NCI-H2107 (cell line): ENCODE measurements at places on chromosomes 7 and 10.

- DNase-seq, result no peak
These were observed 42.4 kb upstream of the PHYHIPL start for GRCh38 chr10:59133841-59134593.

GRCh38 chr10:77894058-77894457 lies 32.5 kb downstream of the DLG5 start:
- no peak for DNase-seq

- no peak for DNase-seq
These were observed 35.8 kb downstream of the CREB3L2 start for GRCh38 chr7:137965942-137966640.

DNA sequence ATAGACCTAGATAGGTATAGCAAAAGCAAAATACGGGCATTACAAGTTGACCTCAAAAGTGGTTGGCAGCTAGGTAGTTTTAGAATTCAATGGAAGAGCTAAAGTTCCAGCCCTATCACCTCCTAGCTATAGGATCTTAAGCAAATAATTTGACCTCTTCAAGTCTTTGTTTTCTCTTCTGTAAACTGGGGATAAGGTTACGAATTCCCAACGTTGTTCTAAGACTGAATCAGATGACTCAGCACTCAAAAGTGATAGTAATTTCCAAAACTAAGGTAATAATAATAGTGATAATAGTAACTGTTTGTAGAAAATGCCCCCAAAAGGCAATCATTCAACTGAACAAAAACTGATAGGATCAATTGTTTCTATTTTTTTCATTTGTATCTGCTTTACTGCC lies 445.2 kb downstream of the KCNMA1 start:
- DNase-seq, result no peak

- no peak for DNase-seq
These were observed 329.5 kb downstream of the RPS24 start for GRCh38 chr10:78363190-78363589.

- DNase-seq, result no peak
These were observed 144.7 kb upstream of the ZNF716 start for GRCh38 chr7:57305192-57305748.

DNA sequence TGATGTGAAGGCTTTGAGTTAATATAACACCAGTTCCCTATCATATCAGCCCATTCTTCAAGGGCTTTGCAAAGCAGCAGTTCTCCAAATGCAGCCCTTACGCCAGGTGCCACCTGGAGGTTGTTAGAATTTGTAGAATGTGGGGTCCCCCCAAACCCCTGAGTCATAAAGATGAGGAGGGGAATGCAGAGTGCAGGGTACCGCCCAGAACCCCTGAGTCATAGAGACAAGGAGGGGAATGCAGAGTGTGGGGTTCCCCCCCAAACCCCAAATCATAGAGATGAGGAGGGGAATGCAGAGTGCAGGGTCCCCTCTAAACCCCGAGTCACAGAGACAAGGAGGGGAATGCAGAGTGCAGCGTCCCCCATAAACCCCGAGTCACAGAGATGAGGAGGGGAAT lies 605.8 kb downstream of the PTPRN2 start:
- no peak for DNase-seq

- no peak for DNase-seq
These were observed 34.6 kb upstream of the CROT start for GRCh38 chr7:87310790-87311419.

- DNase-seq, result peak; percentile 25
These were observed 2.4 kb upstream of the CNOT4 start for GRCh38 chr7:135512135-135512887.

DNA sequence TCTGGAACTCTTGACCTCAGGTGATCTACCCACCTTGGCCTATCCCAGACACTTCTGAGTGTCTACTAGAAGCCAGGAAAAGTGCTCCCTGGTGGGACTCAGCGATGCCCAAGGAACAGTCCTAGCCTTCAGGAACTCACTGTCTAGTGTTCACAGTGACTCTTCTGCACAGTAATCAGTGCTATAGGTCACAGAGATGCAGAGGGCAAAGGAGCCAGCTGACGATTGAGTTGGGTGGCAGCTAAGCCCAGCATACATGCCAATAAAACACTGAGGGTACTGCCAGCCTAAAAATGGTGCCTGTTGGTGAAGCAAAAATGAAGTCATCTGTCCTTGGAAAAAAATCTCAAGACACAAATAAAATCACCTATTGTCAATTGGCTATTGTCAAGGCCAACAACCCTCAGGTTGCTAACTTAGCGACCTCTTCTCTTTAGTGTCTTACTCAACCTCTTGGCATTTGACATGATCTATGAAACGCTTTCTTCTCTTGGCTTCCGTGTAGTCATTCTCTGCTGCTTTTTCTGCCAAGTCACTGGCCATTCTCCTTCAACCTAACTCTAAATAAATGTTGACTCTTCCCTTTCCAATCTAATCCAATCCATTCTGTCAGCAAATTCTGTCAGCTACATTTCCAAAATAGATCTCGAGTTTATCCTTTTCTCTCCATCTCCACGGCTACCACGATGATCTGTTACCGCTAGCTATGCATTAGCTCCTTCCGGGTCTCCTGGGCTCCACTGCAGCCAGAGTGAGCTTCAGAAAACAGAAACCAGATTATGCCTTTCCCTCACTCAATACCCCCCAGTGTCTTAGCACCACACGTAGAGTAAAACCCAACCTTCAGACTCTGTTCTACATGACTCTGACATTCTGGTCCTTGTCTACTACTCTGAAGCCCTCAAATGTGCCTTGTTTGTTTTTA lies 99.2 kb downstream of the ATXN7L1 start:
- DNase-seq, result no peak

DNA sequence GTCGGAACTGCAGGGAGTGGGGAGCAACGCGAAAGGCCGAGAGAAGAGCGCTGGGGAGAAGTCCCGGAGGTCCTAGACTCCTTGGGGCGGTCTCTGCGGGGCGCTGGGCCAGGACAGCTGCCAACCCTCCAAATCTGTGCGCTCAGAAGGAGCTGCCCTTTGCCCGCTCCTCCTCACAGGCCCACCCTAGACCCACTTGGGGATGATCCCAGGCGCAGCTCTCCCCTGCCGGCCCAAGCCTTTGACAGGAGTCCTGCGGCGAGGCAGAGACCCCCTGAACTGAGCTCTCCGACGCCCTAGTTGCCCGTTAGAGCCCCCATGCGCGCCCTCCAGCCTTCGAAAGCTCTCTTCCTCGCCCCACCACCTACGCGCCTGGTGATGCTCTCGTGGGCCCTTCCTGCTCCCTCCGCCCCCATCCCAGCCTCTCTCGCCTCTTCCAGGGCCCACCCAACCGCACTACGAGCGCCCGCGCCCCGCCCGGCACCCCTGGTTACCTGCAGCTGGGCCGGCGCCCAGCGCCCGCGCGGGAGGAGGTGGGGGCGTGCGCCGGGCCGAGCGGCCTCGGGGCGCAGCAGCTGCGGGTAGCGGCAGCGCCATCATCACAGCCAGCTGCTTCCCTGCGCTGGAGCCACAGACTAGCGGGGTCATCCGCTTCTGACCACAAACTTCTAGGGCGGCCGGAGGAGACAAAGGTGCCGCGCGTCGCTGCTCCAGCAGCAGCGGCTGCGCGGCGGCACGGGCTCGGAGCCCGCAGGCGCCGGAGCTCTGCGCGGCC lies 353.4 kb downstream of the DNAJB6 start:
- DNase-seq, result no peak

- DNase-seq, result no peak
These were observed 186.2 kb upstream of the MKLN1 start for GRCh38 chr7:131141443-131141967.

DNA sequence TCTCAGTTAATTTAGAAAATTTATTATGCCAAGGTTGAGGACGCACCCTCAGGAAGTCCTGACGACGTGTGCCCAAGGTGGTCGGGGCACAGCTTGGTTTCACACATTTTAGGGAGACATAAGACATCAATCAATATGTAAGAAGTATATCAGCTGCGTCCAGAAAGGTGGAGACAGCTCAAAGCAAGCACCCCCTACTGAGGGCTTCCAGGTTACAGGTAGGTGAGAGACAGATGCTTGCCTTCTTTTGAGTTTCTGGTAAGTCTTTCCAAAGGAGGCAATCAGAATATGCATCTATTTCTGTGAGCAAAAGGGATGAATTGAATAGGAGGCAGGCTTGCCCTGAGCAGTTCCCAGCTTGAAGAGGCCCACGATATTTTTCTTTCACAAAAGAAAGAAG lies 614.3 kb downstream of the XPNPEP1 start:
- DNase-seq, result no peak

DNA sequence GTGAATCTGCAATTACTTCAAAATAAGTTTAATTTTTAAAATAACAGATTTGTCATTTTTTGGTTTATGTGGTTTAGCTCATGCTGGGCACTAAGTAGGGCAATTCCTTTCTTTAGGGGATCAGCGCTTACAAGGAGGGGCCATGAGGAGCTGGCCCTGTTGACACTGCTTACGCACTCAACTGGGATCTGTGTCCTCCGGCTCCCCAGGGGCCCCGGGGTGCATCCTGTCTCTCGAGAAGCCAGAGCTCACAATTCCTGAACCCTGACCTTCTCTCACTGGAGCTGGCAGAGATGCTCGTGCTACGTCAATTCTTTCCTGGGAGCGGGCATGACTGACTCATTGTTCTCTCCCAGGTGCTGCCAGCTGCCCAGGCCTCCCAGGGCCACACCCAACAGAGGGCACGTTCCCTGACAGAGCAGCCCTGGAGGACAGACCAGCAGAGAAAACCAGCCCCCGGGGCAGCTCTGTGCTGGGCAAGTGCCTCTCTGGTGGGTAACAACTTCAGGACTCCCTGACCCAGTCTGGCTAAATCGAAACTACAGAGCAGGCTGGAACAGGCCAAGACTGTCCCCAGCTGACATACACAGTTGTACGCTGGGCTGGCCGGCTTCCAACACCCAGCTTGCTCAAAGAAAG lies 36.8 kb downstream of the CTBP2 start:
- no peak for DNase-seq

DNA sequence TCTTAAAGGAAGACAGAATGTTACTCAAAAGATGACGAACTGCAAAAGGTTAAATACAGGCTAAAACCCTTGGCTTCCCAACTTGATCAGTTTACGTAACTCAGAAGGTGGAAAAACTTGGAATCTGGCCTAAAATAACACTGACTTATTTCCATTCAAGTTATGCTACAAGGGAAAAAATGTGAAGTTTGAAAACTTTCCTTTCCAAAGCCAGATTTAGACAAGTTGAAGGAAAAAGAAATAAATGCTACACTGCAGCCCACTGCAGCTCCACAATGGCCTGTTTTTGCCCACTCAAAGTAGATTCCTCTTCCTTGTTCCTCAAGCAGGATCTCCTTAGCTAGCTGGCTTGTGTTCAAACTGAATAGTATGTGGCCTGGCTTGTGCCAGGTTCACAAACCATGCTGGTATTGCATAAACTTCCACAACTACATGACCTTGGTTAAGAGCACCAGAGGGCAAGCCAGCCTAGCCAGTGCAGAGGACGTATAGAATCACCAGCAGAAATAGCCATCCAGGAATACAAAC lies 166.2 kb downstream of the CPEB3 start:
- no peak for DNase-seq

- DNase-seq, result no peak
These were observed 13.7 kb downstream of the ZMIZ2 start for GRCh38 chr7:44762300-44762699.

- DNase-seq, result no peak
These were observed 130.5 kb upstream of the UNC5B start for GRCh38 chr10:71081912-71082311.

- DNase-seq, result no peak
These were observed 3.2 kb downstream of the SNCG start for GRCh38 chr10:86961481-86962091.

- DNase-seq, result no peak
These were observed 25.7 kb upstream of the LRRC4 start for GRCh38 chr7:128056901-128057300.

- no peak for DNase-seq
These were observed 34.7 kb downstream of the DDIT4 start for GRCh38 chr10:72308320-72308987.

GRCh38 chr10:5818894-5819293 lies 5.7 kb upstream of the GDI2 start:
- no peak for DNase-seq

GRCh38 chr10:32002531-32002930 lies 53.7 kb downstream of the KIF5B start:
- no peak for DNase-seq

DNA sequence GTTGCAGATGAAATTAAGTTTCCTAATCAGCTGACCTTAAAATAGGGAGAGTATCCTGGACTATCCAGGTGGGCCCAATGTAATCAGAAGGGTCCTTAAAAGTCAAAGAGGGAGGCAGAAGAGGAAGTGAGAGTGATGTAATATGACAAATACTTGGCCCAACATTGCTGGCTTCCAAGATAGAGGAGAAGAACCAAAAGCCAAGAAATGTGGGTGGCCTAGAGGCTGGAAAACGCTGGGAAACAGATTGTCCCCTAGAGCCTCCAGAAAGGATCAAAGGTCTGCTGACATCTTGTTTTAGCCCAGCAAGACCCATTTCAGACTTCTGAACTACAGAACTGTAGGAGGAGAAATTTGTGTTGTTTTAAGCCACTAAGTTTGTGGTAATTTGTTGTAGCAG lies 79.7 kb upstream of the NOBOX start:
- no peak for DNase-seq

- no peak for DNase-seq
These were observed 4.2 kb downstream of the VSTM2A start for GRCh38 chr7:54546081-54546985.

DNA sequence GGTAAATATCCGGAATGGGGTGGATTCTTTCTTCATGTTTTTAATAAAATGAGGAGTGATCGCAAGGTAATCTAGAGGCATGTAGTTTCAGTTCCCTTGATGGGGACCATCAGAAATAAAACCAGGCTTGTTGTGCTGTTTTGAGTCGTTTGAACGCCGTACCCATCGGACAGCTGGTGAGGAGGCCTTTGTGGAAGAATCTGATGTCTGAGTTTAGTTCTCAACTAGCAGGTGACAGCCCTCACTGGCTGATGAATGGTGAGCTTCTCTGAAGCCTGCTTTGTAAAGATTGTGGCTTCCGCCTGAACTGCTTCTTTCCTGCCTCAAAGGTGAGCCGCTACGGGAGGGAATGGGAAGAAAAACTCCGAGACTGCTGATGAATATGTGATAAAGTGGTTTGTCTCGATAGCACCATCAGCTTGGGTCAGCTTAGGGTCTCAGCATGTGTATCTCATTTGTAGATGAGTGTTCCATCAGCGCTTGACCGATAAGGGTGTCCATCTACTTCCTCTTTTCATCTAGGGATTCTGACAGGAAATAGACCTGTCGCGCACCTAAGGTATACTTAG lies 977 bp downstream of the TMEM248 start:
- DNase-seq, result no peak
